H7 (cell line): ENCODE measurements at places on chromosomes 3 and 15.

DNA sequence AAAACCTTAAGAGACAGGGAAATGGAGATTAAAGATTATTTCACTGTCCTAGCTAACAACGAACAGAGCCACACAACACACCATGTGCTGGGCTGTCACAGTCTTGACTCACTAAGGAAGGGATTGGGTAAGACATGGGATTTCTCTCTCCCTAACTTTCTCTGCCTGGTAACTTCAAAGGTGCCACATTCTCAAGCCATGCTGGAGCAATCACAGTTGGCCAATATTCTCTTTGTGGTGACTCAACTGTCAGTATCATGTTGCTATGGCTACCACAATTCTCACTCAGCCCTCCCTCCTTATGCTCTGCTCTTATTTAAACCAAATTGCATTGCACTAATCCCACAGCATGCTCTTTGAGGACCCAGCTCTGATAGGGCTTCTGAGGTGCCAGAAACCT, 74.0 kb downstream of the OXNAD1 start:
- no peak for DNase-seq

DNA sequence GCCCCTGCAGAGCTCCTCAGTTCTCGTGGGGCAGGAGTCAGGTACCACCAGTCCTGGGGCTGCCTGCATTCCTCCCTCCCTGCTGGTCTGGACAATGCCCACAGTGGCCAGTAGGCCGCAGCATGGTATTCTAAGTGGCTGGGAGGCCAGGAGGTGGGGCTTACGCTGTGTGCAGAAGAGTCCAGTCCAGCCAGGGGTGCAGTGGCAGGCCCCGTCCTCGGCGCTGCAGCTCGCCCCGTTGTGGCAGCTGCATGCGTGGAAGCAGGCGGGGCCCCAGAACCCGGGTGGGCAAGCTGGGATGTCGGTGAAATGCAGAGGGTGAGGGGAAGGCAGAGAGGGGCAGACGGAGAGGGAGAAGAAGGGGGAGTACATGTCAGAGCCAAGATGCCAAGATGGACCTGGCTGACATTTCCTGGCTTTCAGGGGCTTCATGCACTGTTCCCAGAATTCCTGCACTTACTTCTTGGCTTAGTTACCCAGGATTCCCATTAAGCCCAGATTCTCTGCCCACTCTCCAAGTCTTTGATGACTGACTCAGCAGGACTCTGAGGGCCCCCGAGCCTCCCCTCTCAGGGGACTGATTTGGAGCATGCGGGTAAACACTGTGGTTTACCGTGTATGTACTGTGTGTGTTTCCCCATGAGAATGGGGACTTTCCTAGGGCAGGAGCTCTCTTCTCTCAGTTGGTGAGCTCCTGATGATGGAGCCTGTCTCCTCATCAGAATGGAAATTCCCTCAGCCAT, 47.5 kb downstream of the RAB11A start:
- peak; percentile 93 for DNase-seq

GRCh38 chr3:129855832-129856419, 37.6 kb downstream of the TMCC1 start:
- no peak for DNase-seq

DNA sequence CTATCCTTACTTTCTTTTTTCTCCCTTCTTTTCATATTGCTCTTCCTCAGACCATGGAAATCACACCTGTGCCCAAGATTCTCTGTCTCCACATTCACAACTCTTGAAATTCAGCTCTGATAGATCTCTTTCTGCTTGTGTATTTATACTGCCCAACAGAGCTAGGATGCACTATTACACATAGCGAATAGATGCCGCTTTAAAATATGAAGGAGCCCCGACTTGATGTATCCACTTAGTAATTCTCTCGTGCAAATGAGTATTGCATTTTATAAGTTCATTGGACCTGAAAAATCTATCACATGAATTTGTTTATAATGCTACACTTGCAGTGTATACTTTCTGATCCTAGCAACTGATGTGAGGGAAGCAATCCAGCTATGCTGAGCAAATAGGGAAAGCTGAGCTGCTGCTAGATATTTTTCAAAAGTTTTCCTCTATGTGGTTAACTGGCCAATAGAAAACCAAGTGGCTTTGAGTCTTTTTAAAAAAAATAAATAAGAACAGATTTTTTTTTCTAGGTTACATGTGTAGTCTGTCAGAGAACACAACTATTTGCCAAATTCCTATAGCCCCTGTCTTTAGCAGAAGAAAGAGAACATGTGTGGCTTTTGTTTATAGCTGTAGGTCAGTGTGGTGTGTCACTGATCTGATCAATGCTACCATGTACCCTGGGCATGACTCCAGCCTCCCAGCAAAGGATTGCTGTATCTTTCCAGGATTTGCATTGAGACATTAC, 64.3 kb upstream of the LEKR1 start:
- DNase-seq = no peak

DNA sequence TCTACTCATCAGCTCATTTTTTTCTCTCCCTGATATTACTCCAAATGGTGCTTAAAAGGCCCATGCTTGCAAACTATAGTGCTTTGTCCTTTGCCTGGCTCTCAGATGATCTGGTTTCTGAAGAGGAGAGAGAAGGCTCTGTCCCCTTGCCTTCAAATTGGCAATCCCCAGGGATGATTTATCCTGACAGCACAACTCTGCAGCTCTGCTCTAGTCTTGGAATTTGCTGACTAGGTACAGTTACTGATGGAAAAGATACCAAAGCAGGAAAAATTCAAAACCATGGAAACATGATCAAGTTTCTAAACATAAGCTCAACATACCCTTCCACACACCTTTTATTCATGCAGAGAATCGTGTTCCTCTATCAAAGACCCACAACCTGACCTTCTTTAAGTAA, 106.7 kb upstream of the CADPS start:
- no peak for DNase-seq
